ENCODE measurements at places on chromosomes 4 and X.

DNA sequence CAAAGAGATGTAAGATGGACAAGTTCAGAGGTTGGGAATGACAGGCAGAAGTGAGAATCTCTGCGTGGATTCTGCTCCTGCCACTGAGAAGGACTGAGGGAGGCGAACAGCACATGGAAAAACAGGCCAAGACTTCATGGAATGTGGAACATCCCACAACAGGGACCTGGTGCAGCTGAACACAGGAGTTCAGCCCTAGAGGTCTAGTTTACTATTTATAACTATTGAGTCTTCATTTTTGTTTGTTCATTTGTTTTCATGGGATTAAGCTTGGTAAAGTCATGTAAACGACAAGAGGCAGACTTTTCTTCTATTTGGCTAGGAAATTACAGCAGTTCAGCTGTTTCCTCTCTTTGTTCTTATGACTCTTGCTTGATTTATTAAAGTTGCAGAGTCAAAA, 234.5 kb downstream of the MAML3 start:
- DNase-seq = no peak

DNA sequence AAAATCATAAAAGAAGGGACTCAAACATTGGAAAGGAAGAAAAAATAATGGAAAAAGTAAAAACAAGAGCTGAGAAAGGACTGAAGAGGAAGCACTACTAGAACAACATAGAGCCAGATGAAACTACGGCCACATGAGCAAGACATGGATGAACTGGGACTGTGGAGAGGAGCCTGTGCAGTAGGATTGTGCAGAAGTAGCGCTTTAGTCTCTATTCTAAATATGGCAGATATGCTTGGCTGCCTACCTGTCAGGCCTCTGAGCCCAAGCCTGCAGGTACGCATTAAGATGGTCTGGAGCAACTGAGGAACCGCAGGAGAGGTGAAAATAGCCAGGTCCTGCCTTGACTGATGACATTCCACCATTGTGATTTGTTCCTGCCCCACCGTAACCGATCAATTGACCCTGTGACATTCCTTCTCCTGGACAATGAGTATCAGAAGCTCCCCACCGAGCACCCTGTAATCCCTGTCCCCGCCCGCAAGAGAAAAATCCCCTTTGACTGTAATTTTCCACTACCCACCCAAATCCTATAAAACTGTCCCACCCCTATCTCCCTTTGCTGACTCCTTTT, 154.3 kb downstream of the CAMK2D start:
- DNase-seq = no peak

DNA sequence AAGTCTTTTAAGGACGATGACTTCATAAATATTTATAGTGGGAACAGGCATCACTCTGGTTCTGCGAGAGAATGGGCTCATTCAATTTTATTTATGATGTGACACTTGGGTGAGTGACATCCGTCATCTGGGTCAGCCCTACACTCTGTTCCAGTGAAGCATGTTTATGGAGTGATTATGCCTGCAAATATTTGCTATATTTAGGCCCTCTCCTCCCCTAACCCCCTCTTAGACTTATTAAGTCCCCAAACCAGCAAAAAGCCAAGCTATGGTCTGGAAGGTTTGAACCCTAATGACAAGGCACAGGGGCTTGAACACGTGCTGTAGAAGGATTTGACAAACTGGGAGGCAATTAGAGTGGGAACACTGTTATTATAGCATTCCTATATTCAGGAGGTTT, 55.9 kb downstream of the C4orf51 start:
- DNase-seq = no peak

DNA sequence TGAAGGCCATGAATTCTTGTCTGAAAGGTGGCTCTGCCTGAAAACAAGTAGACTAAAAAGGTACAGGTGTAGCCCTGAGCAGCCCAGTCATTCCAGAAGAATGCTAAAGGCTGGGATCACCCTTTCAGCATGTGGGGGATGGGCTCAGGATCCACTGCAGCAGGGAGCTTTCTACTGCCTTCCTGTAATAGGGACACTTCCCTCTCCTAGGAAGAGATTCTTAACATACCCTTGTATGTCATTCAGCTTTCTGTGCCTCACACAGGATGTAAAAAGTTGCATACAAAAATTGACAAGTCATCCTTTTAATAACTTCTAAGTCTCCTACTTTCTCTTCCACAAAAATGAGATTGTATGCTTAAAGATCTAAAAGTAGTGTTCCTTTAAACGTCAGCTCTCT, 123.3 kb downstream of the ZNF518B start:
- no peak for DNase-seq

- no peak for DNase-seq
Observed at GRCh38 chr4:142660728-142661127, 185.4 kb downstream of the INPP4B start.

DNA sequence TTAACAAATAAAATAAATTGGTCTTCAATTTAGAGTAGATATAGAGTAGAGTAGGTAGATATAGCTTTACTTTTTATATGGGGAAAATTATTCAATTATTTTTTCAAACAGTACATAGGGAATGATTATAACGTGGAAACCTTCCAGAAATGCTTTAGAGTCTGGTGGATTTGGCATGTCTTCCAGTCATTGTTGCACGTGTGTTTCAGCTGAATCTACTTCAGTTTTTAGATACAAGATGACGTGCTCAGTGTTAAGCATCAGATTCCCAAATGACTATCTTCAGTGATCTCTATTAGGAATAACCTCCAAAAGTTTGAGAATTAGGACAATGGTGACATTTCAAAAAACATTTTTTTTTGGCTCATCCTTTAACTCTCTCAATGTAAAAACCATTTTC, 616.9 kb downstream of the ANKRD50 start:
- no peak for DNase-seq

Measured in SK-N-SH (cell line).